ENCODE measurements at places on chromosomes 7 and 10. TPM values are rescaled to one million over a fixed set of nuclear protein-coding genes. Genes with fewer than 3 reads are reported as not detected.

The MOSPD3 gene
- total RNA-seq = 6.9 TPM

DNA sequence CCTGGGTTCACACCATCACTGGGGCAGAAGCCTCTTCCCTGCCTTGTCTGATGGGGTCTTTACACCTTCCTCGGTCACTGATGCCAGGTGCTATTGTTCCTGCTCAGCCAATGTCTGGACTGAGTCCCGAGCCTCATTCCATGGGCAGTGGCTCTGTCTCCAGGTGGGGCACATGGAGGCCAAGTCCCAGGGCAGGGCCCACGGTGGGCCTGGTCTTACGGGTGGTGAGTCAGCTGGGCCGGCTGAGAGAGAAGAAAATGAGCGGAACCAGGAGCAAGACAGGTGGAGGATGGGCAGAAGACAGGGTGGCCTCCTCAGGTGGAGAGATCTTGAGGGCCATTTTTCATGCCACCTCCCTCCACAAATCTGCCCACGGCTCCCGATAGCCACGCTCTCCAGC is 131.7 kb upstream of the FAM20C start:
- no peak for DNase-seq

GRCh38 chr10:131983780-131984179 is 2.1 kb upstream of the BNIP3 start:
- DNase-seq = peak; percentile 72

GRCh38 chr7:73703757-73704639 is 15.5 kb downstream of the STX1A start:
- no peak for DNase-seq

GRCh38 chr10:101561068-101561915 is 26.8 kb downstream of the POLL start:
- no peak for DNase-seq

- peak; percentile 86 for DNase-seq
Observed at GRCh38 chr10:78944723-78945312, 123.9 kb upstream of the ZMIZ1 start.

GRCh38 chr10:8403711-8404371 is 349.4 kb downstream of the GATA3 start:
- DNase-seq = no peak

DNA sequence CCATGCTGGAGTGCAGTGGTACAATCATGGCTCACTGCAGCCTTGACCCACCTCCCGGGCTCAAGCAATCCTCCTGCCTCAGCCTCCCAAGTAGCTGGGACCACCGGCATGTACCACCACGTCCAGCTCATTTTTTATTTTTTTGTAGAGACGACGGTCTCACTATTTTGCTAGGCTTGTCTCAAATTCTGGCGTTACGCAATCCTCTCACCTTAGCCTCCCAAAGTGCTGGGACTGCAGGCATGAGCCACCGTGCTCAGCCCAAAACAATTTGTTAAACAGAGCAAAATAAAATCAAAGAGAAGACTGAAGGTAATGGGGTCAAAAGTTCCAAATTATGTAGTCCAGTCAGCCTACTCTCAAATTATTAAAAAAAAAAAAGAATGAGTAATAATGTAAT is 8.7 kb upstream of the JMJD1C start:
- DNase-seq = no peak

GRCh38 chr10:89744026-89744425 is 42.6 kb downstream of the KIF20B start:
- DNase-seq = no peak

DNA sequence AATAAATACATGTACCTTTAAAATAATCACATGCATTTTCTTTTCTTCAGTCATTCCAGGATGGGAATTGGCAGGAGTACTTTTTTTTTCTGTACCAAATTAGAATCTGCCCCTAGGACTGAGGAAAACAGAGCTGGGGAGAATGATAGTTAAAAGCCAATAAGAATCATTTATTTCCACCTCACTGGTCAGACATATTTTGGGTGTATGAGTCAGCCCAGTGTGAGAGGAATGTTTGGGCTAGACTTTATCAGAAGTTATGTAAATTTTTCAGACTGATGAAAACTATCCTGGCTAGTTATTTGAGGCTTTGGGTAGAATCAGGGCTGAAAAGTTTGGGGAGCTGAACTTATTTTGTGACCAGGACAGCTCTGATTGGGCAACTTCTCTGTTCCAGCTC is 303.1 kb upstream of the NPSR1 start:
- DNase-seq = peak; percentile 86

- DNase-seq = no peak
Observed at GRCh38 chr10:122435212-122435827, 19.1 kb upstream of the ARMS2 start.

GRCh38 chr7:4133491-4134044 is 548.5 kb upstream of the FOXK1 start:
- DNase-seq = no peak

GRCh38 chr7:30679664-30680063 is 2.6 kb downstream of the CRHR2 start:
- DNase-seq = no peak

DNA sequence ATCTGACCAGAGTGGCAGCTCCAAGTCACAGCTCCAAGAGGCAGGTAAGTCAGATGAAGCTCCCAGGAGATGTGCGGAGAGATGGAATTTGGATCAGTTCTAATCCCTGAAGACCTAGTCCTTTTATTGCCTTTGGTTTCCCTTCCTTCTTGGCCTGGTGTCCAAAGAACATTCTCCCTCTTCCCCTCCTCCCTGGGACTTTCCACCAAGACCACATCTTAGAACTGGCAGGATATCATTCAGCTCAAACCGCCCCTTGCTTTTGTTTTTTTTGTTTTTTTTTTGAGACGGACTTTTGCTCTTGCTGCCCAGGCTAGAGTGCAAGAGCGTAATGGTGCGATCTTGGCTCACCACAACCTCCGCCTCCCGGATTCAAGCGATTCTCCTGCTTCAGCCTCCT is 190.8 kb downstream of the GFRA1 start:
- DNase-seq = peak; percentile 46

The PRKCQ gene
- total RNA-seq = not detected

The AKR1C4 gene
- total RNA-seq = not detected

All from A172 (cell line).